Panc1 (cell line): ENCODE measurements at places on chromosomes 4 and X. TPM values are rescaled to one million over a fixed set of nuclear protein-coding genes. Genes with fewer than 3 reads are reported as not detected.

Gene CORIN
- not detected for total RNA-seq

Gene WDR17
- total RNA-seq: 4.2 TPM

GRCh38 chr4:105471566-105472176 is 2.2 kb downstream of the PPA2 start:
- no peak for DNase-seq

- DNase-seq: no peak
These were observed 41.5 kb upstream of the FHDC1 start for GRCh38 chr4:152894673-152895072.

Gene PRDM5
- total RNA-seq: 8.4 TPM

DNA sequence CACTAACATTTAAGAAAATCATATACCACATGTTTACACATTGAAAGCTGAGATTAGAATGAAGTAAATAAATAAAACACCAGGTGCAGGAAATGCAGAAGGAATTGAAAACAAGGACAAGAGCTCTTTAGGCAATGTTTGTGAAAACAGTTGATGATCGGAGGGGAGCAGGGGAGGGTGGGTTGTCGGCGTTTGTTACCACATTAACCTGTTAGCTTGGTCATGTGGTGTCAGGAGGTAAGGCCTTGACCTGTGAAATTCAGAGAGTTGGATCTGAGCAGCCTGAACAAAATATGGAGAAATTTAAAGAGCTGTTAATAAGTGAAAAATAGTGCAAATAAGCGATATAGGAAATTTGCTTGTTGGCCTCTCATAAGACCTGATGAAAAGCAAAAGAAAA is 759.9 kb downstream of the PDHA2 start:
- no peak for DNase-seq

DNA sequence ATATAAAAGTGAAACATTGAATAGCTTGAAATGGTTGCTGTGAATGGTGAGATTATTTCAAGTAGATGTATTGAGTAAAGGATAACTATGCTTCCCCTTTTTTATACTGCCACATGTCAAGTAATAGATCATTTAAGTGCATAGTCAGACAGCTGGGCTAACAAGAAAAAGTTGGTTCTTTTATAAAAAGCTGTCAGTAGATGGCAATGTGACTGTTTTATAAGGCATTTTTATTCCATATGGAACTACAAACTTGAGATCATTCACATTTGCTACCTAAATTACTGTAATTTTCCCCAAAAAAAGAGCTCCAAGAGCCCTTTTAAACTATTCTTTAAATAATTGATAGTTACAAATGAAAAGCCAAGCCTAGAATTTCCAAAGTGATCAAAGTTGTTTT is 831.0 kb downstream of the C4orf33 start:
- no peak for DNase-seq

- DNase-seq: no peak
These were observed 14.2 kb downstream of the CPE start for GRCh38 chr4:165393051-165393450.

Gene SPANXN5
- total RNA-seq: not detected

DNA sequence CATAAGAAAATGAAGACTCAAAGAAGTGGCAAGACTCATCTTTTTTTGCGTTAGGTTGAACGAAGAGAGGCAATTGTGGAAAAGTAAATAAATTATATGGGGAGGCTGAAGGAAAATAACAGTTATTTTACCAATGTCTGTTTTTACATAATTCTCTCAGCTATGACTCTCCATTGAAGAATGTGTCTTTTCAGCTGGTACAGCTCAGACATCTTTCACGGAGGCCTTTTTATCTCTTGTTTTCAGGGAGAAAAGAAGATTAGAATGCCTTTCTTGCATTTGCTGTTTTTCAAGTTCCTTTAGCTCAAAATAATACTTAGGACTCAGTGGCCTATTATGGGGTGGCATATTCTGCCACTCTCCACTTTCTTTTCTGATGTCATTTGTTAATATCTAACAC is 153.0 kb downstream of the ADAM29 start:
- no peak for DNase-seq

Gene ASMT
- not detected for total RNA-seq

DNA sequence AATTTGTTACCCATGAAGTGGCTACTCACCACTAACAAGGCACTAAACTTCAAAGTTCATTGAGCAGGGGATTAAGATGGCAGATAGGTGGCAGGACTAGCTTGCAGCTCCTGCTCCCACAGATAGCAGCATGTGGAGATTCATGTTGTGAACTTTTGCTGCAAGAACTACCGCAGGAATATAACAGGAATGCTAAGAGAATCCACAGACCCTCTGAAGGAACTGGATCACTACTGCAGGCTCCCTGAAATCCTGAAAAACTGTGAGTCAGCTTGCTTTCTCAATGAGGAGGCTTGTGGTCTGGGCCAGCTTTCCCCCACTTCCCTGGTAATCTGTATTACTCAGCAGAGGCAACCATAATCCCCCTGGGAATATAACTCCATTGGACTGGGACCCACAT is 118.5 kb upstream of the VCX2 start:
- DNase-seq: no peak

DNA sequence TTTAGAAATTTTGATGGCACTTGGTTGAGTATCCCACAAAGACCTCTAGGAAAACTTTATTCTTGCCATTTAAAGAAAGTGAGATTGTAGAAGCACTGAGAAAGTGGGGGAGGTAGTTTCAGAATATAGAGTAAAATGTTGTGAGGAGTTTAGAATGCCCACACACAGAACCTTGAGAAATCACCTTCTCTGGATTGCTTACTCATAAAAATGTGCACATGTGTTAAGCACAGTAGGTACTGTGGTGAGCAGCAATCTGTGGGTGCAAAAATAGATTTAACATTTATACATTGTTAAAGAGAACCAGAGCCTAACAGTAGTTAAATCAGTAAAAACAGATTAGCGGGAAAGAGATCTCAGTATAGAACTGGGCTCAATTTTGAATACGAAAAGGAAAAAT is 201.2 kb upstream of the NWD2 start:
- no peak for DNase-seq

GRCh38 chrX:118024482-118024881 is 92.1 kb downstream of the KLHL13 start:
- DNase-seq: no peak

Gene PPBP
- total RNA-seq: not detected

- DNase-seq: no peak
These were observed 61.9 kb downstream of the TET2 start for GRCh38 chr4:105208561-105208960.

Gene AMOT
- total RNA-seq: 4.0 TPM

- no peak for DNase-seq
These were observed 130.6 kb upstream of the GLRA2 start for GRCh38 chrX:14398725-14399124.

- no peak for DNase-seq
These were observed 59.1 kb upstream of the USP9X start for GRCh38 chrX:41025926-41026701.

Gene DACH2
- 0.18 TPM for total RNA-seq

DNA sequence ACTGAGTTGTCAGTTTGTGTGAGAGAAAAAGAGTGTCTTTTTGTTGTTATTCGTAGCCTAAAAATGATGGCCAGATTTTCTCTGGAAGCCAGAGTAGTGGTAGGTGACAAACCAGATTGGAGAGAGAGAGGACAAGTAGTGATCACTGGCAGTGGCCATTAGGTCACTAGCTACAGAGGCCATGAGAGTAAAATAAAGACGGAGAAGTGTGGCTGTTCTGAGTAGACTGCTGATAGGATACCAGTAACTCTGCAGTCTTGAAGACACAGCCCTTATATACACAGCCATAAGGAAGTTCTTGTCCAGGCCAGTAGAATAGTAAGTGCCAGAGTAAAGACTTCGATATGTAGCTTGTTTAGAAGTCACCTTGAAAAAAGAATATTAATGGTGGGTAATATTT is 7.7 kb downstream of the SLC30A9 start:
- no peak for DNase-seq

DNA sequence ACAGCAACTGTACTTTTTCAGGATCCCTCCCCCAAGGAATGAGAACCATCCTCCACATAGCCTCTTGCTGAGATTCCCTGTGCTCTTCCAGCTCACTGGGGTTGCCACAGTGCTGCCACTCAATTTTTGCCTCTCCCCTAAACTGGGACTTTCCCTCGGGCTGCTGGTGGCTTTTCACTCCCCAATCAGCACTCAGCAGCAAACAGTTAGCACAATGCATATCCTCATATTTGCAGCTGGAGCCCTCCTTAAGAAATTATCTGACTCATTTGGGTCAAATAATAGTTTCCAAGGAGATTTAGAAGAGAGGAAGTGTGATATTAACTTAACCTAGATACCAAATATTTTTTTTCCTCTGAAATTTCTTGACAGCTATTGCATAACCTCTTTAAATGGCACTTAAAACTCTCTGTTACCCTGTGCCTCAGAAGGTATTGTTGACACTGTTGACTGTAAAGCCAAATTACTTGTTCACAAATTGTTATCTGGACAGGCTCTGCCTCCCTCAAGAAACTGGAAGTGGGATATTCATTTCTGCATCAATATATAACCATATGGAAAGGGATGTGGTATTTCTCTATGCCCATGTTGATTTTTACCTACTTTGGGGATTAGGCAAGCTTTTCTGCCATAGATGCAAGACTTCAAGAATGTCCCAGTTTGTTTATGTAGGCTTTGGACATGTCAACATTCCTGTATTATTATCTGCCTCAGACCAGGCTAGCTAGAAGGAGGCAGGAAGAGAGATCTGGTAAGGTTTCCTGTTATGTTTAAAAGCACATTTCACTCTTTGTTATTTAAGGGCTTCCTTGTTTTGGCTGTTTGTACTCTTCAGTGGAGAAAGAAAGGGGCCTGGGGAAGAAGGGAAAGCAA is 58.0 kb downstream of the SEPTIN11 start:
- no peak for DNase-seq

Gene CFI
- total RNA-seq: 0.33 TPM

Gene MUC7
- total RNA-seq: not detected

Gene ASB9
- total RNA-seq: 6.5 TPM

Gene POU3F4
- total RNA-seq: not detected

- DNase-seq: peak; percentile 28
These were observed 258.3 kb upstream of the GABRA2 start for GRCh38 chr4:46648088-46648744.

Gene ZMAT1
- total RNA-seq: 5.7 TPM

Gene GPR34
- total RNA-seq: not detected

GRCh38 chr4:136319789-136320464 is 1212.4 kb downstream of the PCDH18 start:
- DNase-seq: peak; percentile 7

DNA sequence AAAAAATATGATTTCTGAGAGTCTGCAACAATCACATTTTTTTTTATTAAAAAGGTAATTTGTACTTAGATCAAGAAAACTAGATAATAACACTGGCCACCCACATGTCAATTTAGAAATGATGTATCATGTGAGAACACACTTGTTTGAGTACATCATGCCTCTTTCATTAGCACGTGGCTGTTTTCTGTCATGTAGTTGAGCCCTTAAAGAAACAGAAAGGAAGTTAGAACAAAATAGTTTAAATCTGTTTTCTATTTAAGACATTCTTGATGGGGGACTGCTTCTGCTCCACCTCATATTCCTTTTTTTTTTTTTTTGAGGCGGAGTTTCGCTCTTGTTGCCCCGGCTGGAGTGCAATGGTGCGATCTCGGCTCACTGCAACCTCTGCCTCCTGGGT is 207.5 kb downstream of the NSUN7 start:
- no peak for DNase-seq

DNA sequence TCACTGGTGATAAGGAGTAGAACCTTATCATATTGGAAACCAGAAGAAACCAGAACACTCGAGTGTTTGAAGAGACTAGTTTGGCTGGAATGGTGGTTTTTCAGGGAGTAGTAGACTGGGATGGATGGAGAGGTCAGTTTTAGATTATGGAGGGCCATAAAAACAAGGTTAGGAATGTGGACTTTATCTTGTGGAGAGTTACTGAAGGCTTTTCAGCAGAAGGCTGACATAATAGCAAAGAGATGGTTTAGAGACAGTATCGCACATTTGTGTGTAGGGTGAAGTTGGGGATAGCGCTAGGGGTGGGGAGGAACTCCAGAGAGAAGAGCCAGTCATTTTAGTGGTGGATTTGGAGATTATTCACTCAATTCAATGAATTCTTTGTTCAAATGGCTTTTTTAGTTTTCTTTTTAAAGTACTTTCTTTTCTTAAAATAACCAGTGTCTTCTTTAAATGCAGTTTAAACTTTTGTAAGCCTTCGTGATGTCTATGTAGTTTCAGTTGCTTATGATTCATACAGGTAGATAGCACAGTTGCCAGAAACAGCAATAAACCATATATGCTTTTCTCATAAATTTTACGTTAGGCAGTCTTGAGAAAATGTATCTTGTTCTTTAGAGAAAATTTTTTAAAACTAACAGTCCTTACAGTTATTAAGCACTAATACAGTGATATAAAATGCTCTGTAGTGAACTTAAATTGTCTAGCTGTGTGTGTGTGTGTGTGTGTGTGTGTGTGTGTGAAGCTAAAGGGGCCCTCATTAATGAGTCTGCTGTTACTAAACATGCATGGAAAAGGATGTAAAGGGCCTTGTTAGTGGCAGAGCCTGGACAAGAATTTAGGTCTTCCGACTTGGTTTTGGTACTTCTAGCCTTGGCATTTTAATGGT is 3.8 kb downstream of the ARHGAP10 start:
- DNase-seq: no peak

GRCh38 chr4:154634058-154634457 is 21.6 kb upstream of the FGG start:
- DNase-seq: no peak

Gene EPGN
- total RNA-seq: not detected

DNA sequence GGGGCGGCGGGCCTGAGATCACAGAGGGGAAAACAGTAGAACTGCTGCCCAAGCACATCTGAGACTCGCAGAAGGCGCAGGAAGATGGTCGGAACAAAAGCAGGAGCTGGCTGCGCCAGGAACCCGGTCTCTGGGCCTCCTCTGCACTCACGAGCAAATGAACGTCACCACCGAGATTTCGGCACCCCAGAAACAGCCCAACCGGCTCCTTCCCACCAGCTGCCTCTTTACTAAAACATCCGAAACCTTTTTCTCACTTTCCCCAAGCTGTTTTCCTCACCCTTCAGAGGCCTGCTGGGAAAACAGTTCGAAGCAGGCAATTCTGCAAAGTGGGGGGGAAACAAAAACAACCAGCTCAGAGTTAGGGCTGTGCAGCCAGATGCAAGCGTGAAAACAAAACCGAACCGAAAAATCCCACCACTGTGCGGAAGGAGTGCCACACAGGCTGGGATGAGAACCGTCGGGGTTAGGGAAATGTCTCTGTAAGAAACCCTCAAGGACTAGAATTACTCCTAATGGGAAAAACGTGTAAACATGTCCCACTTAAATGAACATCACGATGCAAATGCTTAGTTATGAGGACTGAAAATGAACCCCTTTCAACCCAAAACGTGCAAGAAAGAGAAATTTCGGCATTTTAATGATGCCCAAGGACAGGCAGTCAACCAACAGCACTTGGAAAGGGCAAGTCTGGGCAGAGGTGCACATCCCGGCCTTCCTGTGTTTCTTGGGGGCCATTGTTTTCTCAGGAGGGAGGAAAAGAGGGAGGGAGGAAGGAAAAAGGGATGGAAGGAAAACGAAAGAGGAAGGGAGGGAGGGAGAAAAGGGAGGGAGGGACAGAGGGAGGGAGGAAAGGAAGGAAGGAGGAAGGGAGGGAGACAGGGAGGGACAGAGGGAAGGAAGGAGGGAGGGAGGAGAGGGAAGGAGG is 15.8 kb downstream of the DHRSX start:
- DNase-seq: no peak

GRCh38 chr4:163280703-163281519 is 51.5 kb downstream of the NPY1R start:
- DNase-seq: no peak
